ENCODE measurements at places on chromosomes 1 and 21.

- DNase-seq, result peak; percentile 14
Measured at GRCh38 chr1:5944843-5945167, 47.4 kb downstream of the NPHP4 start.

GRCh38 chr1:226915672-226915995 is 24.5 kb upstream of the COQ8A start:
- DNase-seq, result no peak

DNA sequence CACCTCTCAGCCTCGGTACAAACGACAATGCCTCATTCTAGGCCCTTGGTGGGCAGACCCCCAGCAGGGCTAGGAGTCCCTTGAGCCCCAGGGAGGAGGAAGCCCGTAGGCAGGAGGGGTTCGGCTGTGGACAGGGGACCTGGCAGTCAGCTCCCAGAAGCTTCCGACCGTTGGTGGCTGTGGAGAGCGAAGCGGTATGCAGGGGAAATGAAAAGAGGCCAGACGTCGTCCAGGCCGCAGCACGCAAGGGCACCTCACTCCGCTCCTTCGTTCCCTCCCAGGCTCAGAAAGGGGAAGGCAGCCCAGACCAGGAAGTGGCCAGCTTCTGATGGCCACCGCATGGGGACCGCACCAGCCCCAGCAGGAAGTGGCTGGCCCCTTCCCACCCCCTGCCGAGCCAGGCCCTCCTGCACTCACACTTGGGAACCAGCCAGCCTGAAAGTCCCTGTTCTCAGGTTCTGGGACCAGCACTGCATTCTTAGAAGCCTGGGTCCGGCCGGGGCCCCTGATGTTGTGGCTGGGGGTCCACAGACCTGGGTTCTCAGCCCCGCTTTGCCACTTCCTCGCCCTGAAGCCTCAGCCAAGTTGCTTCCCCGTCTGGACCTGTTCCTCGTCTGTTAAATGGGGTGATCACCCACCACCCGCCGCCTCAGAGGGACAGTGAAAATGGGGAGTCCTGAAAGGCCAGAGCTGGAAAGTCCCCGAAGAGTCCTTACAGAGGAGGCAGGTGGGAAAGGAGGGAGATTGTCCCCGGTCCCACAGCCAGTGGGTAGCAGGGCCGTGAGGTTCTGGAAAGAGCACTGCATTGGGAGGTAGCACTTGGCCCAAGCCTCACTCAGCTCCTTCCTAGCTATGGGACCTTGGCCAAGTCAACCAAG is 104.0 kb upstream of the RUNX3 start:
- no peak for DNase-seq

DNA sequence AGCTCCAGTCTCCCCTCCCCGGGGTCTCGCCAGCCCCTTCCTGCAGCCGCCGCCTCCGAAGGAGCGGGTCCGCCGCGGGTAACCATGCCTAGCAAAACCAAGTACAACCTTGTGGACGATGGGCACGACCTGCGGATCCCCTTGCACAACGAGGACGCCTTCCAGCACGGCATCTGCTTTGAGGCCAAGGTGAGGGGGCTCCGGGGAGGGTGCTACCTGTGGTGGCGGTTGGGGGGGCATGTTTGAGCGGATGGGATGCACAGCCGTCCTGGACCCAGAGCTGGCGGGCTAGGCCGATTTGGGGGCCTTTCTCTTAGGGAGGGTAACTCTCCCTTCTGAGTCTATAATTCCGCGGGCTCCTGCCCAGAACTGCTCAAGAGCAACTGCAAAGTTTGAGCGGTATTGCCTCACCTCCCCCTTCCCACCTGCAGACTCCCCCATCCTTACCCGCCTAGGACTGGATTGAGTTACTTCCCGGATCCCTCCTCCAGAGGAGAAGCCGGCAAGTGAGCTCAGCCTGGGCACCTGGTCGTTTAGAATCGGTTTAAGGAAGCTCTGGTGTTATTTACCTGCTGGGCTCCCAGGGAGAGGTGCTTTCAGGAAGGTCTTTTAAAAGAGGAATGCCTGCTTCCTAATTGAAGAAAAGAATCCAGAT is 730 bp downstream of the NOS1AP start:
- no peak for DNase-seq

- DNase-seq, result no peak
Measured at GRCh38 chr1:114282751-114283403, 129.2 kb upstream of the SYT6 start.

DNA sequence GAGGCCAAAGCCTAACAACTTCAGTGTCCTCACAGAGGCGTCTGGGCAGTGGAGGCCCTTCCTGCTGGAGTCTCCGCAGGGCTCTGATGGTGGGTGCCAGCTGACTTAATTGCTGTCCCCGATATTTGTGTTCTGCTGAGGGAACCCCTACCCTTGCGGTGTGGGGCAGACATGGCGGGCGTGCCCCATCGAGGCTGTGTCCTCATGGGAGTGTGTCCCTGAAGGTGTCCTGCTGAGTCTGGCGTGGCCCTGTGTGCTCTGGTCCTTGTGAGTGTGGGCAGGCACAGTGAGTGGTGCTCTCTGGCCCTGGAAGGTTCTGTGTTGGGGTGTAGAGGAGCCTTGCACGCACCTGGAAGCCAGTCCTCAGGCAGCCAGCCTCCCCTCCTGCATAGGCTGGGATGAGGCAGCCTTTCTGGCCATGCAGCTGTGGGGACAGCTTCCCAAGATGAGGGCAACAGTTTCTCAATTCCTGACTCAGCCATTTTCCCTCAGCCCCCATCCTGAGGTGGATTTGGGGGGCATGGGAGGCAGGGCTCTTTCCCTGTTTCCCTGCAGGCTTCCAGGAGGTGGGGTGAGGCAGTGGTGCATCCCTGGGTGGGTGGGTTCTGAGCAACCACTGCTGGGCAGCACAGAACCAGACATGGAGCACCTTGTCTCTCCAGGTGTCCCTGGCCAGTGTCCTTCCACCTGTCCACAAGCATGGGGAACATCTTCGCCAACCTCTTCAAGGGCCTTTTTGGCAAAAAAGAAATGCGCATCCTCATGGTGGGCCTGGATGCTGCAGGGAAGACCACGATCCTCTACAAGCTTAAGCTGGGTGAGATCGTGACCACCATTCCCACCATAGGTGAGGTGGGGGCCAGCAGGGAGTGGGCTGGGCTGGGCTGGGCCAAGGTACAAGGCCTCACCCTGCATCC is 6.5 kb downstream of the C1orf35 start:
- no peak for DNase-seq

DNA sequence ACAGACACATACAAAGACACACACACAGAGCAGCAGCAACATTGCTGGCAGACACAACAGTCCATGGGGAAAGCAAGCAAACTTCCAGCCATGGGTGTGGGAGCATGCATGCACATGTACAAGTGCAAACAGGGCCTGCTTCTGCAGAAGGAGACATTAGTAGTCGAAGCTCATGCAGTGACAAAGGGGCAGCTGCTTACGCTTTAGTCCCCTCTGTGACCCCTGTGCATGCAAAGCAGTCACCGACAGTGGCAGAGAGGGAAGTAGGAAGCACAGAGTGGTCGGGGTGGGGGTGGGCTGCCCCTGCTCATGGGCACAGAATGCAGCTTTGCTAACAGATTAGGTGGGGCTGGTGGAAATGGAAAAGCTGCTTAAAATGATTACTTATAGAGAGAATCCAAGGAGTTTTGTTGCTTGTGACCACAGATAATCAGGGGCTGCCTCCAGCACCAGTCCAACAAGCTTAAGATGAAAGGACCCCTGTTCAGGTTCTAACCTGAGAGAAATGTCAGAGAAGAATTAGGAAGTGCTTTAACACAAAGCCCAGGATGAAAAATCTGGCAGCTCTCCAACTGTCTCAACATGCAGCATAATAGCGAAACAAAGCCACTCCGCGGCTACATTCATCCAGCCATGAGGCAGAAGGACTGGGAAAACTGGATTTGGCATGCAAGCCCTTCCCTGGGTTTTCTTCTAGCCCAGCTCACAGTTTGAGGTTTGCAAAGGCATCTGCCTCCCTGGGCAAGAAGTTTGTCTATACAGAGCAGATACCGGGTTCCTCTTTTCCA is 378.9 kb downstream of the KCNH1 start:
- no peak for DNase-seq

DNA sequence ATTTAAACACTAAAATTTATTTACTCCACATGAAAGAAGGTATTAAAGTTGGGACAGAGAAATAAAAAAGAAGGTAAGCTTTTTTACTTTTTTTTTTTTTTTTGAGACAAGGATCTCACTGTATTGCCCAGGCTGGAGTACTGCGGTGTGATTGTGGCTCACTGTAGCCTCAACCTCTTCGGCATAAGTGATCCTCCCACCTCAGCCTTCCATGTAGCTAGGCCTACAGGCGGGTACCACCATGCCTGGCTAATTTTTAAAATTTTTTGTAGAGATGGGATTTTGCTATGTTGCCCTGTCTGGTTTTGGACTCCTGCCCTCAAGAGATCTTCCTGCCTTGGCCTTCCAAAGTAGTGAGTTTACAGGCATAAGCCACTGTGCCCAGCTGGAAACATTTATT is 106.6 kb downstream of the ITSN1 start:
- no peak for DNase-seq

DNA sequence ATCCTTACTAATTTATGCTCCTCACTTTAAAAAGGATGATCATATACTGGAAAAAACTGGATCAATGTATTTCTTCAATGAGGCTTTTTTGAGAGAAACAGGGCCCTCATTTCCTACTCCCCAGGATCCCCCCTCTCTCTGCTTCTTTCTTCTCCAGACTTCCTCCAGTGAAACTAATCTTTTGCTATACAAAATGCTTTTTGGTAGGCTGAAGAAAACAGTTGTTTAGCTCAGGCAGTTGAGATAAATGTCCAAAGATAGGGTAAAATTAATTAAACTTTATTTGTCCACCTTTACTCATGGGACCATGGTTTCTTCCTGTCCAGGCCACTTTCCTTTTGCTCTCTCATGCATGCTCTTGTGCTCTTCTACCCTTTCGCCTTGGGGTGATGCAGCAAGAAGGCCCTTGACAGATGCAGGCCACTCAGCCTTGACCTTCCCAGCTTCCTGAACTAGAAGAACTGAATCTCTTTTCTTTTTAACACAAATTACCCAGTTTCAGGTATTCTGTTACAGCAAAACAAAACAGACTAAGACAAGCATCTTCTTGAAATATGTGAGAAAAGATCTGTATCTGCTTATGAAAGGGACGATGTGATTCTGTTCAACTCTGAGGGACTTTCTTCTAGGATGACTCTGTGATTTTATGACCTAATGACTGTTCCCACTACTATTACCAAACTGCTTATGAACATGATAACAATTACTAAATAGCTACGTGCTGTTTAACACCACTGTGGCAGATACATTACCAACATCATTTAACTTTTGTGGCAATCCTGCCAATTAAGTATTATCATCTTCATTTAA is 63.7 kb downstream of the NVL start:
- DNase-seq, result no peak

- DNase-seq, result no peak
Measured at GRCh38 chr21:35226968-35227744, 178.1 kb upstream of the RUNX1 start.

GRCh38 chr1:7684132-7684531 is 87.0 kb upstream of the VAMP3 start:
- no peak for DNase-seq

GRCh38 chr1:173048621-173049321 is 2.0 kb downstream of the TNFSF18 start:
- DNase-seq, result no peak

DNA sequence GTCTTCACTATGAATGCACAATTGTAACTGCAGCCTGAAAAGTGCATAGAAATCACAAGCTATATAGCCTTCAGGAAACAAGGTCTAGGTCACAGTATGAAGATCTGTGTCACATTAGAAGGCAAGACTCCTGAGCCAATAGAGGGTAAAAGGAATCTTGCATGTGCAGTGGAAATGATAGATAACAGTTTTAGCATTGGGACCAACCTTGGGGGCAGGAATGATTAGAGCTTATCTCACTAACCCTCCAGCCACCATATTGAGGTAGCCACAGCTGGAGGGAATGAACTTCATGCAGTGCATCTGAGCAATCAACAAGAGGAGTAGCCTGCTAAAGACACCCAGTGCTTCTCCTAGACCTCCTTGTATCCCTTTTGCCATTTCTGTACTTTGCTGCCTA is 390.1 kb downstream of the LTN1 start:
- no peak for DNase-seq

DNA sequence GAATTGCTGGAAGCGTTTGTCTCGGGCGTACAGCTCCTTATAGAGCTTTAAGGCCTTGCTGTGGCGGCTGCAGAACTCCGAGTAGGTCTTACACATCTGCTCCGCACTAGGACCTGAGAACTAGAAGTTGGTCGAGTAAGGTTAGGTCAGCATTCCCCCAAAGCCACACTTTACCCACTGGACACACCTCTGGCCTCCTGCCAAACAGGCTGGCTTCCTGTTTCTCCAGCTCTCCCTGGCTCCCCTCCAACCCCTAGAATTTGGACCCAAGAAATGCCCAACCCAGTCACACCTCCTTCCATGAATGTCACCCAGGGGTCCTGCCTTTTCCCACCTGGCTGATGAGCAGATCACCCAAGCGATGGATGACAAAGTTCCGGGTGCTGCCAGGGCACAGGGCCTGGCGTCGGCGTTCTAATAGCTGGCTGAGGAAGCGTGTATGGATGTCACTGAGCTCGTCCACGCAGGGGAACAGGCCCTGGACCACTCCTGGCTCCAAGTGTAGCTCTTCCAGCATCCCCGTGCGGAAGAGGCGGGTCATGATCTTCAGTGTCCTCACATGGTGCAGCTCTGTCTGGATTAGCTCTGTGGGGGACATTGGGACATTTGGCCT is 15.6 kb downstream of the ARHGEF2 start:
- DNase-seq, result no peak

GRCh38 chr1:15081102-15081501 is 72.4 kb upstream of the TMEM51 start:
- no peak for DNase-seq

GRCh38 chr1:111658622-111659021 is 39.0 kb downstream of the RAP1A start:
- no peak for DNase-seq

DNA sequence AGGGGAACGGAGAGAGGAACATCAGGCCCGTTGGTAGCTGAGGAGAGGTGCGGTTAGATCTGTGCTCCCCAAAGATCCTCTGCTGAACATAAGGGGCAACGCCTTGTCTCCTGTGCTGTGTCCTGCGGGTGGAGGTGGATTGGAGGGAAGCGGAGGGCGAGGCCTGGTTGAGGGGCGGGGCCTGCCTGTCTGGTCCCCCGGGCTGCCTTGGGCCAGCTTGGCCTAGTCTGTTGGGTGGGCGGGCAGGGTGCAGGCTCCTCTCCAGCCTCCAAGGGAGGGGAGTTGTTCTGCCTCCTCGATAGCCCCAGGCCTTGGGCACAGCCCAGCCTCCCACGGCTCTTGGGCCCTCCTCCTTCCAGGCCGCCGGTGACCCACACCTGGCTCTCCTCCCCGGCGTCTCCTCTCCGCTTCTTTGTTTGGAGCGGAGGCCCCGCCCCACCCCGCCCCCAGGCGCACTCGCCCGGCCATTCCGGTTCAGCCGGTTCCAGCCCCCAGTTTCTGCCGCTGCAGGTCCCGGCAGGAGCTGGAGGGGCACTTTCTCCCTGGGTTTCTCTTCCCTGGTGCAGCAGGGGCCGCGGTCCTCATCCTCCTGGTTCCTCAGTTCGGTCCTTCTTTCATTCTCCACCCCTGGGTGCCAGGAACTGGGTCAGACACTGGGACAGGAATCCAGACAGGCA is 19.4 kb downstream of the PTPRF start:
- no peak for DNase-seq

GRCh38 chr1:108858230-108858950 is 1.5 kb upstream of the AKNAD1 start:
- DNase-seq, result no peak

Data from vagina (tissue), 2 donors.